Ammon's horn (tissue), 1 donor: ENCODE measurements at places on chromosomes 1 and 21.

GRCh38 chr21:41364308-41364707 lies 2.5 kb downstream of the MX2 start:
- no peak for DNase-seq

GRCh38 chr1:10295481-10296085 lies 85.2 kb downstream of the KIF1B start:
- peak; percentile 90 for DNase-seq

DNA sequence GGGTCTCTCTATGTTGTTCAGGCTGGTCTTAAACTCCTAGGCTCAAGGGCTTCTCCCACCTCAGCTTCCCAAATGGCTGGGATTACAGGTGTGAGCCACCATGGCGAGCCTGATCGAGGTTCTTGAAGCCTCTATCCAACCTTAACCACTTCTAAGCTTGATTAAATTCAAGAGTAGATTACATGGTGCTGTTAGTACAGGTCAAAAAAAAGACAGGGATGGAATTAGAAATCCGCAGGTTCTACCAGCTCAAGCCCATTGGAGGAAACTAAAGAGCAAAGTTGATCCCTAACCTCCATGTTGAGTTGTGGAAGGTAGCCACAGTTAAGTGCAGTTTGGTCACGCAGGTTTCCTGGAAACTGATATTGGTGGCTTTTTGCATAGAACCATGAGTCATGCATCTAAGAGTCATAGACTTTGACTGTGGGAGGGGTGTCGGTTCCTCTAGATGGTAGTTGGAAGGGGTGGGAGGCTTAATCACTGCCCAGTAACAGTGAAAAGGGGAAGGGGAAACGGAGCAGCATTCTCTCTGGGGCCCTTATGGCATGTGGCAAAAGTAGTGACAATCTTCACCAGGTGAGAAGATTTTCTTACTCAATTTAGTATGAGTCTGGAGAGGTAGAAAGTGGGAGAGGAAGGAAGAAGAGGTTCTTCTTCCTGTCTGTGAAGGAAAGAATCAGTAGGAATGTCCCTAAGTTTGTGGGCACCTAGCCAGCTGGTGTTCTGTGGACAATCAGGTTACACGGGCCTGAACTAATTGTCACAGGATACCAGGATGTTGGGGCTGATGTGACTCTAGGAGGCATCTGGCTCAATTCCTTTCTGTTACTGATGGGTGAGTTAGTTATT lies 7.0 kb downstream of the CD53 start:
- no peak for DNase-seq

GRCh38 chr1:161266202-161266601 lies 7.7 kb downstream of the PCP4L1 start:
- no peak for DNase-seq

DNA sequence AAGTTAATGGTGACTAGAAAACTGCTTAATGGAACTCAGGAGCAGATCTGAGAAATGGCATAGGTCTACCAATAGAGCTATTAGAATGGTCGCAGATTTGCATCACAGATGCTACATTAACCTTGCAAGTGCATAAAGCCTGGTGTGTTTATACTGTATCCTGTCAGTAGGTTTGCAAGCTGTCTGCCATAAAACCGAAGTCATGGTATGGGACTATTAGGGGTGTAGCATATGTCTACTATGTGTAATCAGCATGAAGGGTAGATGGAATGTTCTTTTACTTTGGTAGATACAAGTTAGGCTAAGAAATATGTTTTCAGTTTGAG lies 574.2 kb upstream of the ADGRL2 start:
- no peak for DNase-seq

- no peak for DNase-seq
Measured at GRCh38 chr1:3314491-3315381, 139.7 kb upstream of the ARHGEF16 start.

- DNase-seq = peak; percentile 45
Measured at GRCh38 chr1:230067419-230067870, 407 bp downstream of the GALNT2 start.

GRCh38 chr21:14833241-14833640 lies 231.6 kb downstream of the NRIP1 start:
- no peak for DNase-seq

GRCh38 chr1:183075861-183076260 lies 52.6 kb downstream of the LAMC1 start:
- DNase-seq = no peak

- DNase-seq = no peak
Measured at GRCh38 chr1:119648620-119649004, 546 bp upstream of the ZNF697 start.

- DNase-seq = no peak
Measured at GRCh38 chr1:115596080-115596780, 45.5 kb upstream of the VANGL1 start.

DNA sequence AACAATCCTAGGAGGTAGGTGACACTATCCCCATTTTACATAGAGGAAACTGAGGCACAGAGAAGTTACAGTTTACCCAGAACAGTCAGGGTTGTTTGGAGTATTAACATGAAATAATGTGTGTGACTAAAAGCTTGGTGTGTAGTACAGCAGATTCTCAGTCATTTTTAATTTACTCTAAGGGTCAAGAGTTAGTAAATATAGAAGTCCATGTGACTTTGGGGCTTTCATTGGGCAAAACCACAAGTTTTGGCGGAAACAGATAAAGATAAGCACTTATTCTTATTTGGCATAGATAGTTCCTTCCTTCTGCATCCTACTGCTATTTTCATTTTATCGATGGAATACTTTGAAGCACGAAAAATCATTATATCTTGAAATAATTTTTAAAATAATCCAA lies 128.5 kb downstream of the DNM3 start:
- no peak for DNase-seq

DNA sequence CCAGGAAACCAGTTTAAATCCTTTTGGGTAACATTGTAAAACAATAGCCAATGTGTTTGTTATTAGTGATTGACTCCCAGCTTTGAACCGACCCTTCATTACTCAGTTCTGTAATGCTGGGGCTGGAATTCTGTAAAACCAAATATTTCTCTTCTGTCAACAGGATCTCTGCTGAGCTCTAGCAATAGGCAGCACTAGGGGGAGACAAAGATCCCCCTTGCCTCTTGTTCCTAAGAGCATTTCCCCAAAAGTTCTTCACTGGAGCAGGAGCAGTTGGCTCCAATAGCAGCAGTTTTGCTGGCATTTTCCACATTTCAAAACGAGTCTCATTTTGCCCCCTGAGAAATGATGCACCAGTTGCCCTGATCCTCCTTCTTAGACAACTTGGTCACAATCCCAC lies 1671.1 kb downstream of the MRPL39 start:
- DNase-seq = peak; percentile 49

- no peak for DNase-seq
Measured at GRCh38 chr1:13224480-13225060, 1.4 kb downstream of the PRAMEF18 start.

DNA sequence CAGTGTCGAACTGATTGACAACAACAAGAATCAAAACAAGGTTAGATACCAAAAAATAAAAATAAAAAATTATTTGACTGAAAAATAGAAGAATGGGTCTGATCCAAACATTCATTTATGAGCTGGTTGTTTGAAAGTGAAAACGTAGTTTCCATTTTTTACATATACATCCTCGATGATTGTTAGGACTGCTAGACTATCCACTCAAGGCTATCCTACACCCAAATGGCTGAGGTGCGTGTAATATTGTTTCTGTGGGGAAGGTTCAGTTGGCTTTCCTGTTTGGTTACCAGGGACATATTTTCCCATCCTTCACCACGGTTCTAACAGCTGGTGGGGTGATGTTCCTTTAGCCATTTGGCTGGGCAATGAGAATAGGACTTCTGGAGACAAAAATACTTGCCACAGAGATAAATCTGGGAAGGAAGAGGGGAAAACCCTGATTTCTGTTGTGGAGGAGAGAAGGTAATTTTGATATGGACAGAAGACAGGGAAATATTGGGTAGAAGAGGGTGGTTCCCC lies 66.3 kb downstream of the MAP3K7CL start:
- DNase-seq = no peak

- DNase-seq = no peak
Measured at GRCh38 chr1:209768354-209768774, 12.5 kb downstream of the TRAF3IP3 start.

DNA sequence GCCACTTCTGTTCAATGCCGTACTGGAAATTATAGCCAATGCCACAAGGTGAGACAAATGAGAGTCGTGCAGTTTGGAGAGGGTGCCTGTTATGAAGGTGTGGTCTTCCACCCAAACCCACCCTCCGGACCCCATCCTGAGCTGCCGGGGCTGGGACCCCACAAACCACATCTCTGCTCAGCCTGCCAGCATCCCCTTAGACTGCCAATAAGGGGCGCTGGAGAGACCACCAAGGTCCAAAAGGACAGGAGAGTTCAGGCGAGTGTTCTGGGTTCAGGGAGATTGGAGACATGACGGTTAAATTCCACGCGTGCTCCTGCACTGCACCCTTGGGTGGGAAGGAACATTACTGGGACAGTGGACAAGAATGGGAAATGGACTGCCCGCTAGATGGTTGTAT lies 48.7 kb upstream of the COL18A1 start:
- DNase-seq = no peak

DNA sequence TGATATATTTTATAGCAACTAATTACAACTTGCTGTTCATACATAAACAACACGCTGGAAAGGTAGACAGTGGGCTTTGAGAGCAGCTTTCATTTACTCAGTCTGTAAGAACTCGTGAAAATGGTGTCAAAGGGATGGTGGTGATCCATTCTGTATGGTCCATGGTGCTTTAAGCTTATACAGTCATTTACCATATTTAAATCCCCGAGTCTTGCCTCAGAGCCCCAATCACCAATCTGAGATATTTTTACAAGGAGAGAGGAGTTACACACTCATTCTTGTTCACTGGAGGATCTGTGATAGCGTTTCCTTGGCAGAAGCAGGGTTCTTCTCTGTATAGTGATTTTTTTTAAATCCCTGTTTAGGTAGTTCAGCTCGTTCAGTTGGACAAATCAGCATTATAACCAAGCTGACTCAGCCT lies 694.6 kb downstream of the USP25 start:
- DNase-seq = peak; percentile 15

- DNase-seq = no peak
Measured at GRCh38 chr1:12255913-12256312, 26.1 kb downstream of the VPS13D start.

- DNase-seq = peak; percentile 79
Measured at GRCh38 chr1:10615332-10615731, 140.6 kb downstream of the PEX14 start.

DNA sequence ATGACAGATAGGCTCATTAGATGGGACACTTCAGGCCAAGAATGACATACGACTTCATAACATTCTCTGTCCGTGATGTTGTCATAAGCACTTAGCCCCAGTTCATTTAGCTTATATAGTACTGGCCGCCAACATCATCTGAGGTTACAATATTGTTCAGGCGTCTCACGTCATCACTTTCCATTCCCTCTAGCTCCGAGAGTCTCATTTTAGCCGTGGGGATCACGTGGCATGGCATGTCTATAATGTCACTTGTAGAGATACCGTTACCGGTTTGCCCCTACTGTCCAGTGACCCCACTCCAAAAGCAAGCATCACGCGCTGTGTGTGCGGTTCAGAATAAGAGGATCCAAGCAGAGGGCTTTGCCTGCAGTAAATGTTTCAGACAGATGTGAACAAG lies 34.6 kb upstream of the HEATR1 start:
- DNase-seq = no peak

DNA sequence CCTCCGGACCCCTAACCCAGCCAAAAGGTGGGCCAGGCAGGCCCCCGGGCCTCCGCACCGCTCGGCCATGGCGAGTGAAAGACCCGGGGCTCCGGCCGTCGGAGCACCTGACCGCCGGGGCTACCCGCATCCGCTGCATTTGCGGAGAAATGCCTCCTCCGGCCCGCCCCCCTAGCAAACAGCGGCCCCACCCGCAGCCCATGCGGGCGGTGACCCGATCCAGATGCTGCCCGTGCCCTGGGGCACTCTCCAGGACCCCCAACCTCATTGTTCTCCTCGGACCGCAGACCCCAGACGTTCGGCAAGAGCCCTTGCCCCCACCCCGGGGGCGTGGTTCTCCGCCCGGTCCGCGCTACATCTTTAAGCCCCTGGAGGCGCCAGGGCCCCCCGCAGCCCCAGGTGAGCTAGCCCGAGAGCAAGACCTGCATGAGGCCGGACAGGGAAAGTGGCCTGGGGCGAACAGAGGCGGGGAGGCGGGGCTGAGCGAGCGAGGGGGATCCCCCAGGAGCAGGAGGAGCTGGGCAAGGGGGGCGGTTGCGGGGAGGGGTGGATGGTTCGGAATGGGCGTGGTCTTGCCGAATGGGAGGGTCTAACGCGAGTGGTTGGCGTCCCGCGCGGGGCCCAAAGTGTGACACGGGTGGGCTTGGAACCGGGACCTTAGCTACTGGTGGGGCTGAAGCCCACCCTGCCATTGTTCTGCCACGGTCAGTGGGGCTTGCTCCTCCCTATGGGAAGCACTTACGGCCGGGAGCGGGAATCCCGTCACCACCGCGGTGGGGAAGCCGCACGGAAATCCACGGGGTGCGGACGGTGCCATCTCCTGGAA lies 6.3 kb upstream of the CRYBG2 start:
- DNase-seq = no peak

- DNase-seq = peak; percentile 60
Measured at GRCh38 chr1:236702791-236703394, 16.6 kb downstream of the ACTN2 start.

- no peak for DNase-seq
Measured at GRCh38 chr1:55827350-55827749, 612.2 kb upstream of the USP24 start.

GRCh38 chr1:4960336-4960735 lies 305.9 kb downstream of the AJAP1 start:
- no peak for DNase-seq

GRCh38 chr21:32282992-32283391 lies 4.1 kb upstream of the MIS18A start:
- DNase-seq = no peak

DNA sequence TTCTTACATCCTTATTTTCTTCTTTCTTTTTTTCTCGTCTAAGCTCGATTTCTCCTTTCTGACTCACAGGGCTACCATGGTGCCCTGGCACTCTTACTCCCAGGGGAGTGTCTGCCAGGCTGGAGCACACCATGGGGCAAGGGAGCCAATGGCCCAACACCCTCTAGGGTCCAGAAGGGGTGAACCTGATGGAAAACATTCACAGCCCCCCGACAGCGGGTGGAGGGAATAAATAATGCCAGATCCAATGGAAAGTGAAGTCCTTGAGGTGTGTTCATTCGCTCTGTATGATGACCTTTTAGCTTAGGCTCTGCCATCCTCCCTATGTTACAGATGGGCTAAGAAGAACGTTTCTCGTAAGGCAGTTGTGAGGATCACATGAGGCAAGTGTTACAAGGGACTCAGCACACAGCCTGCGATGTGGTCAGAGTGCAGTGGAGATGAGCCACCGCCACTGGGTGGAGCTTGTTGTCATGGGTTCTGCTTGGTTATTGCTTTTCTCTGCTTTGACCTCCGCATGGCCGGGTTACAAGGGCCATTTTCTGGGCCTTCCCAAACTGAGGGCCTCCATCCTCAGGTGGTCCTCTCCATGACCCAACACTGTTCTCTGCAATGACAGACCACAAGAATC lies 3.5 kb upstream of the FCMR start:
- peak; percentile 46 for DNase-seq

DNA sequence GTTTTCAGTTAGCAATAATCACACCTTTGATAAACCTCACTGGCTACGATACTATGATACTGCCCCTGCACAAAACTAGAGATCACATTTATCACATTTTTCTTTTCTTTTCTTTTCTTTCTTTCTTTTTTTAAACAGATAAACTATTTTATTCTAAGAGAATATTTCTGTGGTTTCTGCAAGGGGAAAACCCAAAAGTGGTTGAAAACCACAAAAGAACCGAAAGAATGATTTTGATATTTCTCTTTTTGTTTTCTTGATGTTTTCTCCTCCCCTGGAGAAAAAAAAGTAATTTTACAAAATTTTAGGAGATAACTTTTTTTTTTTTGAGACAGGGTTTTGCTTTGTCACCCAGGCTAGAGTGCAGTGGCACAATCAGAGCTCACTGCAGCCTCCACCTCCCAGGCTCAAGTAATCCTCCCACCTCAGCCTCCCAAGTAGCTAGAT lies 18.4 kb upstream of the FRRS1 start:
- no peak for DNase-seq
